NCI-H2029 (cell line): ENCODE measurements at places on chromosomes 11 and 22.

DNA sequence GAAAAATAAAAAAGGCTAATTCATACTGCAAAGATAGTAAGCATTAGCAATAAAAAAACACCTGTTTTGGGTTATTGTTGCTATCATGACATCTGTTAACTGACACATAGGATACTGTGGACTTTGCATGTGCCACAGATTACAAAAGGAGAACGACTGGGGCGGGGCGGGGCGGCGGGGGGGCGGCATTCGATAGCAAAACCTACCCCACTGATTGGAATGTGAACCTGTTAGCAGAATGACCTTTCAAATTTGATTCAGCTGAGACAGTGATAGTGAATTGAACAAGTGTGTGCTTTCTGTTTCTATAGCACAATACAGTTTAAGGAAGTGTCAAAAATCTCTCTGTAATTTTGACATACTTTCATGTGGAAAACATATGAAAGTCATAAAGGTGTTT lies 14.9 kb downstream of the MMP20 start:
- no peak for DNase-seq

DNA sequence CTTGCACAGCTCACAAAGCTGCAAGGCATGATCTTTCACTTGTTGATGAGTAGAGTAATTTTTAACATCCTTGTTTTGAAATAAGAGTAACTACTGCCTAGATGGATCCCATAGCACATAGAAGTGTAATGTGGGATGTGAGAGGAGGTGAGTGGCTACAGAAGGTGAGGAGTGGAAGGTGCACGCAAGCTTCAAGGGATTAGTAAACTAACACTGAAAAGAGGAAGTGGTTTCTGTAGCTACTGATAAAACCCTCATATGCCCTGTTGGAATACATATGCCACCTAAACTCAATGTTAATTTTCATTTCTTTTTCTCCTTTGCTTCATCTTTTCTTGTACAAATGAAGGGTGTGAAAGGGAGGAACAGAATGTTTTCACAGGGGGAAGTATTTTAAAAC lies 22.0 kb upstream of the CTSC start:
- no peak for DNase-seq

GRCh38 chr22:47647181-47647580 lies 884.7 kb downstream of the TBC1D22A start:
- no peak for DNase-seq

DNA sequence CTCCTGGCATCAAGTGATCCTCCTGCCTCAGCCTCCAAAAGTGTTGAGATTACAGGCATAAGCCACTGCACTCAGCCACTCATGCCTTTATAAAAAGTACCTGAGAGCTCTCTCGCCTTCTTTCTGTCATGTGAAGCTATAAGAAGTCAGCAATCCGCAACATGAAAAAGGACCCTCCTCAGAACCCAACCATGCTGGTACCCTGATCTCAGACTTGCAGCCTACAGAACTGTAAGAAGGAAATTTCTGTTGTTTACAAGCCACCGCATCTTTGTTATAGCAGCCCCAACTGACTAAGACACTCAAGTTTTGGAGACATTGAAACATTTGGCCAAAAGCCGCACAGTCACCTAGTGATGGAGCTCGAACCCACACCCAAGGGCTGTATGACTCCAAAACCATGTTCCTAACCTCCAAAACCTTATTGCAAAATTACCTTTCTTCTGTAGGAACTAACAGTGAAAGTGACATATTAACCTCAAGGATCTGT lies 8.9 kb downstream of the PACSIN2 start:
- DNase-seq: no peak

GRCh38 chr11:69954756-69955155 lies 123.4 kb upstream of the ANO1 start:
- no peak for DNase-seq

DNA sequence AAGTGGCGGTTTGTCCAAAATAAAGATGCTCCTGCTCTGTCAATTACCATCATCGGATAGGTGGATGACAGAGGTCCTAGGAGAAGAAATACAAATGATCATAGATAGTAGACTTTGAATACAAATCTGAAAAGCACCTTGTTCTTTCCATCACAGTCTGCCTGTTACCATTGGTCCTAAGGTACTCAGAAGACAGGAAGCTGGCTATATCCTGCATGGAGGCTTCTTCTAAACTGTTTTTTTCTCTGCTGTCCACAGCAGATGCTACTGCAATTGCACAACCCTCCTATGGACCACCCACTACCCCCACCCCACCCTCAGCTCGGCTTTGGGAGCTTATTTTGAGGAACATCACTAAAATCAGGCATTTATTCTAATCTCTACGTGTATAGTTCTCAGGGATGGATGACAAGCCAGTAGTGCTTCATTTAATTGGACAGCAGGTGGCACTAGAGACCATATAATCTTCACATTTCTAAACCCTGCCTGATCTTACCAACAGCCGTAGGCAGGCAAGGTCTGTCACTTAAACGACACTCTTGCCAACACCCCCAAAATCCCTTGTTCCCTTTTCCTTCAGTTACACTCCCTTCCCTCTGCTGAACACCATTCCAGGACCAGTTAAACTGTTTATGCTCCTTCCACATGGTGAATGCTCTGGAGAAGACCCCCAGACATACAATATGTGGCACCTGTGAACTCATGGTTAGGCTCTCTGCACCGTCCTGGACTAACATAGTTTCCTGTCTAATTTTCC lies 6.6 kb upstream of the PTS start:
- peak; percentile 29 for DNase-seq

DNA sequence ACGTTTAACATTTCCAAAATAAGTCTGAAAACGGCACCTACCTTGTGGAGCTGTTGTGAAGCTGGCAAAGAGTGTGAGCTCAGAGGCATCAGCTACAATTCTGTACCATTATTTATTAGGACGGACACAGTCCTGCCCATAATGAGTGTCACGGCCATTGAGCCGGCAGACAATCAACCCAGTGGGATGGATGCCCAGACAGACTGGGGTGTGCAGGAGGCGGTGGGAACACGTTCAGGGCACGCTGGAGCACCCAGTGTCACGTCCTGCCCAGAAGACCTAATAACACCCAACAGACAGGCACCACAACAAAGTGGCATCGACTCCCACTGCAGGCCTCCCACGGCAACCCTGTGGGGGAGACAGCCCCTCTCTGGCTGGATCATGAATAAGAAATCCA lies 34.5 kb downstream of the TPST2 start:
- no peak for DNase-seq

DNA sequence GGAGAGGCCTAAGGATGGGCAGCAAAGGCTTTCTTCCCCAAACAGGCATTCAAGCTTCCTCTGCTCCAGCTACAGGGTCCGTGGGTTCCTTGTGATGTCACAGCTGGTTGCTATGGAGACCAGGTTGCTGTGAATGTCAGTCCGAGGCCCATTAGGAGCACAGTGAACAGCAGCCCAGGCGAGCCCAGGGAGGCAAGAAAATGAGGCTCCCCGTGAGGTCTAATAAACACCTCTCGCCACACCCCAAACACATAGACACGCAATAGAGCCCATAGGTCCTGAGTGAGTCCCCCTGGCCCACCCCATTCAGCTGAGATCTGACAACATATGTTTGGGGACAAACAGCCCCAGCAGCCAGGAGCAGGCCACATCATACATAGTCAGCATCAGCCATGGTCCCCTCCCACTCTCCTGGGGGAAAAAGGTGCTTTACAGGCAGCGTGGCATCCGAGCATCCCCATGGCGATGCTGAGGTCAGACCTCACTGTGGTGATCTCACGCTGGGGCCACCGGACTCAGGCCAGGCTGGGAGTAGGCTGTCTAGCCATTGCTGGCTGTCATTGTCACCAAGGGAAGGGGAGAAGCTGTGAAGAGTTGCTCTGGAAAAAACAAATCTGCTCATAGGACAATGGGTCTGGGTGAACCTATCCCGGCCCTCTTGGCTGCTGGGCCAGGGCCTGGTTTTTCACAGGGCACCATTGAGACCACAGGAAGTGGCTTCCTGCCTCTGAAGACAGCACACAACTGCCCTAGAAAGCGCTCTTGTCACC lies 23.1 kb upstream of the TP53I11 start:
- DNase-seq: no peak

DNA sequence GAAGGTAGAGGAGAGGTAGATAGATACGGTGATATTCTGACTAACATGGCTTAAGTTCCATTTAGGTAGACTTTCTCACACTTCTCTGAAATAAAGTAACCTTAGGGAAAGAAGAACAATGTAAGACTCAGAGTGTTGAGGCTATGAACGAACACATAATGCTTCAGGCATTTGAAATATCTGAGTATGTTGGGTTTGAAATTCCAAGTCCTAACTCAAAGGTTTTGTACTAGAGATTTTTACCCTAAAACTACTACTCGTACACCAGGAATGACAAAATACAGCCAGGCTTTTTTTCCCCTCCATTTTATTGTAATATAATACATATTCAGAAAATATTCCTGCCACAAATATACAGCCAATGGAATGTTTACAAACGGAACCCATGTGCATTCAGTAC lies 592.6 kb downstream of the ETS1 start:
- DNase-seq: no peak

- no peak for DNase-seq
These were observed 67.2 kb downstream of the CCDC83 start for GRCh38 chr11:85922367-85922766.

- no peak for DNase-seq
These were observed 16.4 kb upstream of the MMP7 start for GRCh38 chr11:102546923-102547471.

- DNase-seq: no peak
These were observed 92.3 kb upstream of the PARVA start for GRCh38 chr11:12285106-12285505.

DNA sequence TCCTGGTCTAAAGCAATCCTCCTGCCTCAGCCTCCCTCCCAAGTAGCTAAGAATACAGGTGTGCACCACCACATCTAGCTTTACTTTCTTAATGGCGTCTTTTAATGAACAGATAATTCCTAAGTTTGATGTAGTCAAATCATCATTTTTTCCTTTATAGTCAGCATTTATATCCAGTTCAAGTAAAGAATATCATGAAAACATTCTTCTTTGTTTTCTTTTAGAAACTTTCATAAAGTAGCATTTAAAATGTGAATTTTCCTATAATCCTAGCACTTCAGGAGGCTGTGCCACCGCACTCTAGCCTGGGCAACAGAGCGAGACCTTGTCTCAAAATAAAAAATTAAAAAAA lies 61.6 kb downstream of the RBFOX2 start:
- no peak for DNase-seq

DNA sequence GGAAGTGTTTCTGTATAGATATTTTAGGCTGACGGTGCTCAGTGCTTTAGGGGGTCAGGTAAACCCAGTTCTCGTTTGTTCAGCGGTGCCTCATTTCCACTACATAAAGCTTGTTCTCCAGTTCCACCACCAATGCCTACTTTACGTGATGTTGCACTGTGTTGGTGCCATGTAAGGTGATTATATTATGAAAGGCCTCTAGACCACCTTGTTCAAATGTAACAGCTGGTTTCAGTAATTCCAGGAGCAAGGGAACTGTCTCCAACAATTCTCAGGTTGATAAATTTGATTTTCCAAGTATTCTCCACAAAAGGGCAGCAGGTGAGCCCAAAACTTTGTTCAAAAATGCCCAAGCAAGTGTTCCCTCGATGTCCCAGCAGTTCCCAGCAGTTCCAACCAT lies 83.7 kb upstream of the SEPTIN5 start:
- DNase-seq: no peak

GRCh38 chr22:29821291-29822016 lies 16.6 kb downstream of the ASCC2 start:
- DNase-seq: peak; percentile 94
